Cortex of kidney (tissue), 1 donor: ENCODE measurements at places on chromosomes 11 and 22.

- DNase-seq = no peak
Measured at GRCh38 chr11:124082371-124082770, 32.9 kb upstream of the VWA5A start.

GRCh38 chr11:28524098-28524497 is 415.9 kb downstream of the METTL15 start:
- DNase-seq = no peak

GRCh38 chr11:120385110-120385509 is 48.9 kb downstream of the ARHGEF12 start:
- DNase-seq = no peak

DNA sequence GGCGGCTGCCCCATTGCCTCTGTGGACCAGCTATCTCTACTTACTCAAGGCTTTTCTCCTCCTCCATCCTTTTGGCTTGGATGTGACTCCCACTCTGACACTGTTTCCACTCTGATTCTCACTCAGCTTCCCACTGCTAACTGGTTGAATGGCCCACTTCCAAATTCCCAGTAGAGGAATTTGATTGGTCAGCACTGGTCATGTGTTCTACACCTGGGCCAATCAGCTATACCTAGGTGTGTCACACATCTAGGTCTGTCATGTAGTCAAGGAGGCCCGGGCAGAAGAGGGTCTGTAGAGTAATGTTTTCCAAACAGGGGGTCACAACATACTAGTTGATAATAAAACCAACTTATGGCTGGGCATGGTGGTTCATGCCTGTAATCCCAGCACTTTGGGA is 53.3 kb downstream of the TPBGL start:
- DNase-seq = no peak

DNA sequence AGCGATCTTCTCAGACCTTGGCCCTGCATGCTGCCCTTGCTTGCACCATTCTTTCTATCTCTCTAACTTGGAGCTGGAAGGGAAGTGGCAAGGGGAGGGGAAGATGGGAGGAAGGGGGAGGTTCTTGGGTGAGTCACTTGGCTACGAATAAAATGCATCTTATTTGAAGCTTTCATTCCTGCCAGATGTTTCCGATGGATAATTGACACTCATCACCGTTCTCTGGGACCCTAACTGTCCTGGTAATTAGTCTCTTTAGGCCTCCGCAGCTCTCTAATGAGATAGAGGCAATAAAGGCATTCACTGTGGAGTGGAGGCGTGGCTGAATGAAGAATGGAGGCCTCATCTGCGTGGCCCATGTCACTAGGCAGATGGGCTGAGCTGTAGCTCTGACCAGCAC is 960.1 kb downstream of the NTM start:
- no peak for DNase-seq

DNA sequence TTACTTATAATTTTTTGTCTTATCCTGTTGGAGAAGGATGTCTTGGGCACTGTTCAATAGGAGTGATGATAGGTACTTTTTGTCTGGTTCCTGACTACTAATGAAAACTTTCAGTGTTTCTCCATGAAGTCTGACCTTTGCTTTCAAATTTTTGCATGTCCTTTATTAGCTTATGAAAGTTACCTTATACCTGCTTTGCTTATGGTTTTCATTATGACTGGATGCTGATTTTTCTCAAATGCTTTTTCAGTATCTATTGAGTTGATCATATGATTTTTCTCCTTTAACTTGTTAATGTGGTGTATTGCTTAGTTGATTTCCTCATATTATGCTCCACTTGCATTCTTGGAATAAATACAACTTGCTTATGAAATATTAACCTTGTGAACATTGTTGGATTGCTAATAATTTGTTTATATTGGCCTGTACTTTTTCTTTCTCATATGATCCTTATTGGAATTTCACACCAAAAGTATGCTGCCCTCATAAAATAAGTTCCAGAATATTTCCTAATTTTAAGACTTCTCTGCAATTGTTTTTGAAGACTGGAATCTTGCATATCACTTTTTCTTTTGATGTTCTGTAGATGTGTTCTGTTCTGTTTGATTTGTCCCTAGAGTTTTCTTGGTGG is 85.0 kb upstream of the SC5D start:
- DNase-seq = no peak

DNA sequence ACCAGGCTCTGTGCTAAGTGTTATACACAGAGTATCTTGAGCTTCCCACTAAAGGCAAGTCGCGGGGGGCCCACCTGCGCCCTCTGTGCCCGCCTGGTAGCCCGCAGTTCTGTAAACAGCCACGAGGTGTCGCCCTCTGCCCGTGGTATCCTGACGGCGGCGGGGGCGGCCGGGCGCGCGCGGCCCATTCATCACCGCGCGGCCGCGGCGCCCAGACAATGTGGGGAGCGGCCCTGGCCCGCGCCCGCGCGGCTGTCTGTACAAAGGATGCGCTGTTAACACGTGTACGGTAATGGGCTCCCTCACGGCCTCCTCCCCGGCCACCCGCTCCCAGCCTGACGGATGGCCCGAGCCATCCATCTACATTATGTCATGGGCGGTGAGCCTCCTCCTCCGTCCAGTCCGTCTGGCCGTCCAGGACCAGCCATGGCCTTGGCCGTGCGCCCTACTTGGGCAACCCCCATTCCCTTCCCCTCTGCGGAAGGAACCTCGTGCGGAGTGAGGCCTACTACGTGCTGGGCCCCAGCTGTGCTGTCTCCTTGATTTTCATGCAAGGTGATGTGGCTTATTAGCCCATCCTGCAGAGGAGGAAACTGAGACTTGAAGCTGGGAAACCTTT is 99.4 kb downstream of the MIAT start:
- DNase-seq = no peak

- DNase-seq = no peak
Measured at GRCh38 chr11:125593114-125593820, 615 bp downstream of the STT3A start.

GRCh38 chr11:94574193-94574961 is 7.2 kb downstream of the PIWIL4 start:
- DNase-seq = no peak

GRCh38 chr22:50469377-50470305 is 5.2 kb downstream of the SBF1 start:
- no peak for DNase-seq

DNA sequence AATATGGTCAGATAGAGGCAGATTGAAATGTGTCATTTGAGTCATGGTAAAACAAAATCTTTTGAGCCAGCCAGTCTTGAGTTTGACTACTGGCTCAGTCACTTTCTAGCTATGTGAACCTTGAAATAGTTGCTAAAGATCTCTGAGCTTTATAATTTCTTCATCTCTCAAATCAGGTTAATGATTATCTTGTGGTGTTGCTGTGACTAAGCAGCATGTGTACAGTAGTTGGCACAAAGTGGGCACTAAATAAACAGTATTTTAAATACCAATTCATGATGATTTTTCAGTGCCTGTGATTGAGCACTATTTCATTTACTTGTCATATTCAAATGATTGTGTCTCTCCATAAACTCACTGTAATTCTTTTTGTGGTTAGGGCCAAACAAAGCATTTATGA is 70.8 kb downstream of the RAB38 start:
- no peak for DNase-seq

DNA sequence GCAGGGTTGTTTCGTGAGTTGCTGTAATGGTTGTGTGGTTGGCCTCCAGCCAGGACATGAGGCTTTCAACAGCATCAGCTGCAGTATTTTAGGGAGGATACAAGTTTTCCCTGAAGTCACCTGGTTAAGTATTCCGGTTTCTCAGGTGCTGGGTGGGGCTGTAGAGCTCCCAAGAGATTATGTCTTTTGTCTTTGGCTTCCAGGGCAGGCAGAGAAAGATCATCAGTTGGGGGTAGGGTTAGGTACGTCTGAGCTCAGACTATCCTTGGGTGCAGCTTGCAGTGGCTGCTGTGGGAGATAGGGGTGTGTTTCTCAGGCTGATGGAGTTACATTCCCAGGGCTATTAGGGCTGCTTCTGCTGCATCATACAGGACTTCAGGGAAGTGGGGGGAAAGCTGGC is 47.5 kb upstream of the MRGPRX1 start:
- no peak for DNase-seq

- no peak for DNase-seq
Measured at GRCh38 chr11:67674442-67674871, at the start of gene ALDH3B2. Gene ALDH3B2 (minus strand): TSS chr11:67674623. CDS start chr11:67666935, 7,688 bp downstream.

DNA sequence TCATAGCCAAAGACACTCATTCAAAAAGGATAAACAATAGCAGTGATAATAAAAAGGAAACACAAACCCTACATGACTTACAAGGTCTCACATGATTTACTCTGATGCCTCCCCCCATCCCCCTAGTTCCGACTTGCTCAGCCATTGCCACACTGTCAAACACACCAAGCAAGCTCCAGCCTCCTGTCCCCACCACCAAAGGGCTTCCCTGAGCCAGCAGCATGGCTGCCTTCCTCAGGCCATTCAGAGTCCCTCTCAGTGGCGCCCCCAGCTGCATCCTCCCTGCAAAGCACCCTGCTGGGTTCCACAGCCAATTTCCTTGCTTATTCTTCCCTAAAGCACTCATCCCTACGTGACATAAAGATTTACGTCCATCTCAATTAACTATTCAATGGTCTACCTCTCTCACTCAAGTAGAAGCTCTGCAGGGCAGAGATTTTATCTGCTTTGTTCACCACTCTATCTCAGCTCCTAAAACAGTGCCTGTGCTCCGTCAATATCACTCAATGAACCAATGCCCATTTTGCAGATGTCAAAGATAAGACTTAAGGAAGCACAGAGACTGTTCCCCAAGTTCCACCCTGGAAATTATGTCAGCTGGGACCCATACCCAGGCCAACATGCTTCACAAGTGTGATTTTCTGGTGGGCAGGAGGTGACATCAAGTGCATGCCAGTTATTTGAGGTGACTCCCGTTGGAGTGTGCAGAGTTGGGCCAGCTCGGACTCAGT is 106.9 kb downstream of the SYN3 start:
- no peak for DNase-seq

- DNase-seq = no peak
Measured at GRCh38 chr11:10918698-10919097, 60.8 kb upstream of the ZBED5 start.

- DNase-seq = no peak
Measured at GRCh38 chr22:45248832-45249561, 8.3 kb upstream of the KIAA0930 start.

DNA sequence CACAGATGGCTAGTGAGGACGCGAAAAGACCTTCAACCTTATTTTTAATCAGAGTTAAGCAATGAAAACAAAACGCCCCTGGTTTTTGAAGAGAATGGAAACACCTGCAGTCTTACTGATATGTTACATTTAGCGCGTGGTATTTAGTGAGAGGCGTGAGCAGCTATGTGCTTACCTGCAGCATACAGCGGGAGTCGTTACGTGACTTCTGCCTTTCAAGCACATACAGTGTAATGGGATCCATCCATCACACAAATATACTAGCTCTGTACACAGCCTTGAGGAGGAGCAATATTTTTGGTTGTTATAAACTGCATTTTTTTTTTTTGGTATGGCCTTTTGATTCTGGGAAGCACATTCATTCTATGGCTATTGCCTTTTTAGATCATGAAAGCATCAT is 5.5 kb downstream of the KRTAP5-2 start:
- DNase-seq = no peak

GRCh38 chr22:42885446-42885845 is 28.4 kb upstream of the ARFGAP3 start:
- DNase-seq = no peak

DNA sequence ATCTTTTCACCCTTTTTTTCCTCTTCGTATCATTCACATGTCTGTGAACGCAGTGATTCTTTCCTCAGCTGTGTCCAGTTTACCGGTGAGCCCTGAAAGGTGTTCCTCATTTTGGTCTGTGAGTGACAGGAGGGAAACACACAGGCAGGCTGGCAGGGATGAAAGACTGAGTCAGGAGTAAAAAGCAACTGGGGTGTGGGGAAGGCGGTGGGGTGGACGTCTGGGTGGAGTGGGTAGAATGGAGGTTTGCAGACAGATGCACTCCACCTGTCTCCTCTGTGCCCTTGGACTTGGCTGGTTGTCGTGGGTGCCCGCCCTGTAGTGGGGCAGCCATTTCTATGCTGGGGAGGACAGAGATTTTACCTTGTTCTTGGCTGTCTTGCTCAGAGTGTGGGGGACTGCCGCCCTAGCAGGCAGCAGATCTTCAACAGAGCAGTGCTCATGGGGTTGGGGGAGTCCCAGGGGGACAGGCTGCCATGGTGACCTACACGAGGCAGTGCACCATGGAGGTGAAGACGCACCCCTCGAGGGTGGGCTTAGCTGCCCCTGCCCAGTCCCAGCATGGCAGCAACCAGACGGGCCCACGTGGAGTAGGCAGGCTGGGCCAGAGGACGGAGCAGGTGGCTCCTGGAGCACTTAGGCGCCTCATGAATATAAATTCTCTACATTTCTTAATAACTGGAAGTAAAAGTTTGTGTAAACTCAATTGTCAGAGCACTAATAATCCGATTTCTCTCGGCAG is 603.7 kb downstream of the TBC1D22A start:
- DNase-seq = no peak

DNA sequence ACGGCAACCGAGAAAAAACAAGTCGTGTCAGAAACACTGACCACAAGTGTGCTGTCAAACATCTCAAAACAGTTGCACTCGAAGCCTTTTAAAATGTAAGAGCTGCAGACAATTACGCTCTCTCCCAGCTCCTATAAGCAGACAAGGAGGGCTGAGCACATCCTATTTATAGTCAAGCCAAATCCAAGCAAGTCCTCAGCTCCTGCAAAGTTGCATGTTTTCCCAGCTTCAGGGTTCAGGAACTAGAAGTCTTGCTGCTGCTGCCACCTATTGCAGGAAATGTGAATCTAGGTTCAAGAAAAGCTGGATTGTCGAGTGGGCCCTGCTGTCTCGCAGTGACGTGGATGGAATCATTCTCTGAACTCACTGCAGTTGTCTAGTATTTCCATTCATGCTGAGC is 15.5 kb downstream of the EFCAB6 start:
- DNase-seq = no peak

GRCh38 chr11:548700-549603 is 11.6 kb downstream of the LMNTD2 start:
- DNase-seq = no peak

GRCh38 chr11:33376331-33377310 is 119.4 kb downstream of the HIPK3 start:
- DNase-seq = no peak

DNA sequence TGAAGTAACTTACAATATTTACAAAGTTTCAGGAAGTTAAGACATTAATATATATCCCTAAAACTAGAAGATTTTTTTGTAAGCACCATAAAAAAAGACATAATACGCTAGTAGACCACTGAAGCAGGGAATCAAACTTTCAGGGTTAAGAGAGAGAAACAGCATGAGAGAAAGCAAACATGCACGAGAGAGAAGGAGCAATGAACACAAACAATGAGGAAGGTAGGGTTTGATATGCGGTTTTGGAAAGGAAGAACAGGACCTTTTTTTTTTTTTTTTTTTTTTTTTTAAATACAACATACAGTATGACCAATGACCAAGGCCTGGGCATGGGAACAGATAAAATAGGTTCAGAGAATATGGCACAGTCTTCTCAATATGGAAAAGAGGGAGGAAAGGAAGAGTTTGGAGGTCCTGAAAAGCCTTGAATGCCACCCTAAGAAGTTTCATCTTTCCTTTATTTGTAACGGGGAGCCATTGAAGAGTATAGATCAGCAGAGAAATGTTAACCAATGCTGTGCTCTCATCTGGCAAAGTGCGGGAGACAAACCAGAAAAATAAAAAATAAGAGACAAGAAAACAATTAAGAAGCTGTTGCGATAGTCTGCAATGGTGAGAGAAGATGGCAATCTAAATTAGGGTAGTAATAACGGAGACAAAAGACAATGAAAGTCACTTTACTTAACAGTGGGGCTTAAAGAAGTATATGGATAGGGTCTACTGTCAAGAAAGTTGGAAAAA is 101.0 kb downstream of the USP35 start:
- DNase-seq = no peak

GRCh38 chr11:62917906-62918502 is 3.2 kb downstream of the CHRM1 start:
- DNase-seq = no peak
